ENCODE measurements at places on chromosomes 6 and 20.

DNA sequence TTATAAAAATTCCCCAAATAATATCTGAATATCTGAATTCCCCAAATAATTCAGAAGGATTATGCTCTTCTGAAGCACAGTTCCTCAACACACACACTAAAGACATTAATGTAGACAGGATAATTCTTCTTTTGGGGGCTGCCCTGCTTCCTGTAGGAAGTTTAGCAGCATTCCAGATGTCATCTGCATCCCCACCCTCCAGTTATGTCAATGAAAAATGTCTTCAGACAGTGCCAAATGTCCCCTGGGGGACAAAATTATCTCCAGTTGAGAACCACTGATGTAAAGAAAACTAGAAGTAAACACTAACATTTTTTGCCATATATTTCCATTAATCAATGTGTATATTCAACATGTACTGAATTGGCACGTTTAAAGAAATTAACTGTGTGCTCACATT, 25.9 kb upstream of the NAA20 start:
- no peak for DNase-seq

- no peak for DNase-seq
These were observed 200.1 kb downstream of the HIVEP2 start for GRCh38 chr6:142744836-142745235.

DNA sequence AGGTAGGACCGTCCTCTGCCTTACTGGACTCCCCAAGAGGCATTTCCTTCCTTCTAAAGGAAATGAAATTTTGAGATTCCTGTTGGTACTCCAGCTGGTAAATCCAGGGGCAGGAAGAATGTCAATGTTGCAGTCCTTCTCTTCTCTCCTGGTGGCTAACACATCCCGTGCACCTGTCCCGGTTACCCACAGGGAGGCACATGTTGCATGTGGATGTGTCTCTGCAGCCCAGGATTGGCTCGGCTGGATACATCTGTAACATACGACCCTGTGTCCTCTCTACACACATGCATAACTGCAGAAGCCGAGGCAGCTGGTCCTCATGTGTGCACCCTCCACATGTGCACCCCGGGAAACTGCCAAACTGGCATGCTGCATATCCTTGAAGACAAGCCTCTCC, 1.3 kb upstream of the LRFN2 start:
- DNase-seq: no peak

- no peak for DNase-seq
These were observed 520.4 kb downstream of the ADGRB3 start for GRCh38 chr6:69155467-69155866.

- DNase-seq: no peak
These were observed 102.7 kb upstream of the QKI start for GRCh38 chr6:163311830-163312229.

DNA sequence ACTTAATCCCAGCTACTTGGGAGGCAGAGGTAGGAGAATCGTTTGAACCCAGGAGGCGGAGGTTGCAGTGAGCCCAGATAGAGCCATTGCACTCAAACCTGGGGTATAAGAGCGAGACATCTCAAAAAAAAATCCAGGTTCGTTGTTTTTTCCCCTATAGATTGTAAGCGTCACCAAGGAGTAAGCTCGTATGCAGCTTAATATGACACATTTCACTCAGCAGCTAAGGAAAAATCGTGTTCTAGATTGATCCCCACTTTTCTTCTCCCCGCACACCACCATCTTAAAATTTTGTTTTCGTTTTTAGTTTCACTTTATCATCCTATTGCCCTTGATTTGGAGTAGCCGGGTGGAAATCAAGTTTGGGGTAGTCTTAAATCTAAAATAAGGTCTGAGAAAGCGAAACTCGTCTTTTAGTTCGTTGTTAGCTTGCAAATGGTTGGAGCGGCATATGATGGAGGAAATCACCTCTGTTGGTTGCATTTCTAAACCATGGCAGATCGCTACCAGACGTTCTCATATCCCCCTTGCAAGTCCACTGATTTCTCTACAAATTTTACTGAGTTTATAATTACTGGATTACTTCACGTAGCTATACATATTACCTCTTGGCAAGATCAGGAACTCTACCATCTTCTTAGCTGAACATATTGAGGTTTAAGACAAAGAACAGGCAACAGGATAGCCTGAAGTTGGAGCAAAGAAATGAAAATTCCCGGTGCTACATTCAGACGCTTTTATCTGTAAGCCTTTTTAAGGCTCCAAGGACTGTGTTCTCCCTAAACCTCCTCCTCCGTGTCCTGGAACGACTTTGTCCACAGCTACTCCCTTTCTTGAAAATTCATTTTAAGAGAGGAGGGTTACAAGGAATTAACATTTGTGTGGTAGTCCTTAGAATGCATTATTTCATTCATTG, 91.1 kb upstream of the BTN3A2 start:
- DNase-seq: no peak

GRCh38 chr6:12138936-12139335, 126.8 kb downstream of the HIVEP1 start:
- no peak for DNase-seq

DNA sequence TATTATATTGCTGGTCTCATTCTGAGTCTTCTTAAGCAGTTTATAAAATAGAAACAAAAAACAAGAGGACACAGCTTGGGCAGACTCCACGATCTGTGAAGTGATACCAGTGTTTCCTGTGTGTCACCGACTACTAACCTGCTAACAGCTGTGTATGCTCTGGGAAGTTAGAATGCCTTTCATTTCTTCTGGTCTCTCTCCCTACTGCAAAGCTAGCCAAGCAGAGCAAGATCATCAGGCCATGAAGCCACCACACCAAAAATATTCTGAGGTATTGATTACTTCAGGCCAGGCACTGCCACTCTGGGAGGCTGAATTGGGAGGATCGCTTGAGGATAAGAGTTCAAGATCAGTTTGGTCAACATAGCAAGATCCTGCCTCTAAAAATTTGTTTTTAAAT, 46.9 kb upstream of the SMIM29 start:
- DNase-seq: no peak

- no peak for DNase-seq
These were observed 34.8 kb upstream of the TFB1M start for GRCh38 chr6:155349129-155349528.

Measured in stimulated activated CD8-positive, alpha-beta memory T cell treated with anti-CD3 and anti-CD28 coated beads, Interleukin-15, amount 100 ng/mL, for 48 hours (primary cell).